Smooth muscle cell of the umbilical artery (primary cell): ENCODE measurements at places on chromosomes 5 and 9. TPM values are rescaled to one million over a fixed set of nuclear protein-coding genes. Genes with fewer than 3 reads are reported as not detected.

The PAPPA gene
- total RNA-seq: 211 and 268 TPM in 2 replicates

The C5orf52 gene
- not detected in 2 replicates for total RNA-seq

The GPR150 gene
- total RNA-seq: under 0.01 and 0.28 TPM in 2 replicates

The PCDHGA8 gene
- total RNA-seq: 2.8 and 3.0 TPM in 2 replicates

The HCN1 gene
- not detected in 2 replicates for total RNA-seq

The IL33 gene
- total RNA-seq: 470 and 472 TPM in 2 replicates

The SOX30 gene
- total RNA-seq: 0.18 TPM in 1 of 2 replicates, not detected in the other

The DRD1 gene
- under 0.01 TPM in 1 of 2 replicates, not detected in the other for total RNA-seq

The CYLC2 gene
- not detected in 2 replicates for total RNA-seq

The GABRA6 gene
- total RNA-seq: not detected in 2 replicates

The NR5A1 gene
- total RNA-seq: not detected in 2 replicates

The ANKDD1B gene
- total RNA-seq: 1.5 and 1.6 TPM in 2 replicates

The GPR151 gene
- total RNA-seq: not detected in 2 replicates

The NUTM2F gene
- total RNA-seq: not detected in 2 replicates

The CAPSL gene
- total RNA-seq: not detected in 2 replicates

The C9 gene
- total RNA-seq: 0.46 TPM in 1 of 2 replicates, not detected in the other

The INSL6 gene
- not detected in 2 replicates for total RNA-seq

The PCDHA5 gene
- total RNA-seq: under 0.01 and 0.05 TPM in 2 replicates
